ENCODE measurements at places on chromosomes 5 and 9. TPM values are rescaled to one million over a fixed set of nuclear protein-coding genes. Genes with fewer than 3 reads are reported as not detected.

- DNase-seq: no peak
Measured at GRCh38 chr9:76116913-76117312, 226.4 kb downstream of the PCSK5 start.

- no peak for DNase-seq
Measured at GRCh38 chr5:173574983-173575382, 41.5 kb downstream of the BOD1 start.

GRCh38 chr5:136006761-136007251, 22.0 kb upstream of the TGFBI start:
- DNase-seq: no peak

- no peak for DNase-seq
Measured at GRCh38 chr5:141412854-141413539, at the start of gene PCDHGA10. Gene PCDHGA10, plus strand, starts transcription at chr5:141412987. Its CDS starts 189 bp downstream, at chr5:141413176.

DNA sequence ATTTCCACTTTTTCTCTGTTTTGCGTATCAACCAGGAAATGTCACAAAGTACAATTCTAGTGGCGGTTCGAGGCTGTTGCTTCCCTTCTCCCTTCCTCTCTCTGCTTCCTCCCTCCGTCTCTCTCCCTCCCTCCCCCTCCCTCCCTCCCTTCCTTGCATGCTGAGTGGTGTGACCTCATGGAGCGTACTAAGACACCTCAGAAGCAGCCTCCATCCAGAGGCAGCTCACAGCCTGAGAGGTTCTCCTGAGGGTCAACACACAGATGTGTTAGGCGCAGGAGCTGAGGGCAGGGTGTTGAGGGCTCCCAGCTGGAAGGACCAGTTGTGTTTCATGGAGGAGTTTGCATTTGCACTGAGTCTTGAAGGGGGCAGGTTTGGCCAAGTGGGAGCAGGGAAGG, 57.7 kb downstream of the COL5A1 start:
- DNase-seq: no peak

GRCh38 chr5:73031839-73032238, 76.0 kb downstream of the FCHO2 start:
- no peak for DNase-seq

GRCh38 chr9:4333787-4334186, 33.9 kb upstream of the GLIS3 start:
- no peak for DNase-seq

GRCh38 chr5:155017610-155018009, 4.1 kb downstream of the KIF4B start:
- no peak for DNase-seq

DNA sequence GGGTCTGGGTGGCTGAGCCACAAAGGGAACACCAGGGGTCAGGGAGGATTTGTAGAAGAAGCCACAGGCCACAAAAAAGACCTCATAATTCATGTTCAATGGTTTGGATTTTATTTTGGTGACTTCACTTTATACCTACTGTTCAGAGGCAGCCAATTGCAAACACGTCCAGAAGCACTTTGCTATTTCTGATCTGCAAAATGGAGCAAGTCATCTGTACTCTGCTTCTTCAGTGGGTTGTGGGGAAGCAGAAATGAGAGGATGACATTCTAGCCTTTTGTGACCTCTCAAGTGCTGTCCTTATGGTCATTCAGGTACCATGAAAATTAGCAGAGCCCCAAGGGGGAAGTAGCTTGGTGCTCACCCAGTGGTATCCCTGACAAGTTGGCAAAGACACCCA, 2.5 kb upstream of the KCNIP1 start:
- DNase-seq: no peak

DNA sequence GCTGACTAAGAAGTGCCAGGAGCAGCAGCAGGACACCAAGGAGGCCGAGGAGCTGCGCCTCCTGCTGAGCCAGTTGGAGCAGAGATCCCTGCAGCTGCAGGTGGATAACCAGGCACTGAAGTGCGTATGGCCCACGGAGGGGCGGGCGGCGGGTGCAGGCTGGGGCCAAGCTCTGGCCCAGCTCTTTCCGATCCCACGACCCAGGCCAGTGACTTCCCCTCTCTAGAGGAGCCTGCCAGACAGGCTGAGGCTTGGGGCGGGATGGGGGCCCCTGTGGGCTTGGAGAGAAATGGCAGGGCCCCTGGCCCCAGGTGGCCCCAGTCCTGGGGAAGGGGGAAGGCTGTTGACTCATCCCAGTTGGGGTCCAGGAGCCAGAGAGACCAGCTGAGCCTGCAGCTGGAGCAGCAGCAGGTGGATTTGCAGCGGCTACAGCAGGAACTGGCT, 3.6 kb downstream of the PTRH1 start:
- DNase-seq: no peak

DNA sequence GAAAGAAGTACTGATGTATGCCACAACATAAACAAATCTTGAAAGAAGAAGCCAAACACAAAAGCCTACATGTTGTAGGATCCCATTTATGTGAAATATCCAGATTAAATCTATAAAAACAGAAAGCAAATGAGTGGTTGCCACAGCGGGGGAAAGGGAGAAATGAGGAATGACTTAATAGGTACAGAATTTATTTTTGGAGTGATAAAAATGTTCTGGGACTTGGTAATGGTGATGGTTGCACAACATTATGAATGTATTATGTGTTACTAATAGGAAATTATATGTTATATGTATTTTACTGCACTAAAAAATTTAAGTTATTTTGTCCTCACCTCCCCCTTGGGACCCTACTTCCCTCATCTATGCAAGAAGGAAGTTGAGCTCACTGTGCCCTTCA, 16.4 kb upstream of the TTC1 start:
- no peak for DNase-seq

GRCh38 chr5:128513806-128514205, 24.2 kb downstream of the FBN2 start:
- no peak for DNase-seq

- DNase-seq: no peak
Measured at GRCh38 chr5:179266291-179267070, 78.8 kb downstream of the ADAMTS2 start.

DNA sequence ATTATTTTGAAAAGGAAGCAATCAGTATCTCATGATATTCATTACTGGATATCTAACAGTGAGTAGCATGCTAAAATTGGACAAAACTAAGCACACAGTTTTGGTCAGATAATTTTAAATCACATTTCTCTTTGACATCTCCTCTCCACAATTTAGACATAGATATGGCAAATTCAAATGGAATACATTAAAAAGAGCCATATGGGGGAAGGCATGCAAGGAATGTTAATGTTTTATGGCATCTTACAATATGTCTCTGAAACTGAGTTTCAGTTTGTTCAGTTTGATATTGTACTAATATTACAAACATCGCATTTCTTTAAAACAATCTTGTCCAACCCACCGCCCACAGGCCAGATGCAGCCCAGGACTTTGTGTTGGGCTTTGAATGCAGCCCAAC, 151.0 kb downstream of the HTR1A start:
- DNase-seq: no peak

DNA sequence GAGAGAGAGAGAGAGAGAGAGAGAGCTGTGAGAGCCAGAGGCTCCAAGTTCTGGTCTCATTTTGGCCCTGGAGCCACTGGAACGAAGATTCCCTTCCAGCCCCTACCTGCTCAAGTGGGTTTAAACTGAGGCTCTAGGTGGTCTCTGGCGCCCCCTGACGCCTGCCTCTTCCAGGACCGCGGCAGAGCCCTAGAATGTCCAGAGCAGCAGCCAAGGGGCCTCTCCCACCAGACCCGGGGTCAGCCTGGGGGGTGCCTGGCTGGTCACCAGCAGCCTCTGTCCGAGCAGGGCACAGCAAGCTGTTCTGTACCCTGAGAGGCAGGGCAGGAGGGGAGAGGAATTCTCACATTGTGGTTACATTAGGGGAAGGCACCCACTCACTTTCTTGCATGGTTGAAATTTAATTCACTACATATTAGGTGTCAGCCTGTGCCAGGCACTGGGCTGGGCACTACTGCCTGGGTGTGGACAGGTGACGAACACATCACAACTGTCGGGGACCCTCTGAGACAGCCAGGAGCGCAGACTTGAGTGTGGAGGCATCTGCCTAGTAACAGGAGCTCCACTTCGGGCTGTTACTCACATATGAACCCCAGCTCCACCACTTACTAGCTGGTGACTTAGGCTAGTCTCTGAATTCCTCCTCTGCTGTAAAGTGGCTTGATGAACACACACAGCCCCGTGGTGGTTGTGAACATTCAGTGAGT, 44.5 kb downstream of the AMBP start:
- no peak for DNase-seq

Gene PRLR
- not detected for total RNA-seq

Gene MRPL50
- total RNA-seq: 10.1 TPM

Gene LCN1
- not detected for total RNA-seq

Gene ZSWIM6
- 1.8 TPM for total RNA-seq

Gene PDE8B
- not detected for total RNA-seq

Gene CTXN3
- total RNA-seq: not detected

Gene C7
- total RNA-seq: not detected

Gene INSL6
- not detected for total RNA-seq

Gene PCDHGA3
- not detected for total RNA-seq

Gene SWI5
- total RNA-seq: 141 TPM

Gene CCDC192
- not detected for total RNA-seq

Gene PFN3
- not detected for total RNA-seq

Gene KLHL9
- 4.3 TPM for total RNA-seq

Gene FABP6
- total RNA-seq: 22.4 TPM

All from Caki2 (cell line).